ENCODE measurements at places on chromosomes 12 and 14. TPM values are rescaled to one million over a fixed set of nuclear protein-coding genes. Genes with fewer than 3 reads are reported as not detected.

The LHX5 gene
- total RNA-seq = not detected

GRCh38 chr12:102051431-102051965 is 10.3 kb downstream of the WASHC3 start:
- no peak for DNase-seq

The CDCA3 gene
- total RNA-seq = 72.7 TPM

The OTX2 gene
- 0.27 TPM for total RNA-seq

DNA sequence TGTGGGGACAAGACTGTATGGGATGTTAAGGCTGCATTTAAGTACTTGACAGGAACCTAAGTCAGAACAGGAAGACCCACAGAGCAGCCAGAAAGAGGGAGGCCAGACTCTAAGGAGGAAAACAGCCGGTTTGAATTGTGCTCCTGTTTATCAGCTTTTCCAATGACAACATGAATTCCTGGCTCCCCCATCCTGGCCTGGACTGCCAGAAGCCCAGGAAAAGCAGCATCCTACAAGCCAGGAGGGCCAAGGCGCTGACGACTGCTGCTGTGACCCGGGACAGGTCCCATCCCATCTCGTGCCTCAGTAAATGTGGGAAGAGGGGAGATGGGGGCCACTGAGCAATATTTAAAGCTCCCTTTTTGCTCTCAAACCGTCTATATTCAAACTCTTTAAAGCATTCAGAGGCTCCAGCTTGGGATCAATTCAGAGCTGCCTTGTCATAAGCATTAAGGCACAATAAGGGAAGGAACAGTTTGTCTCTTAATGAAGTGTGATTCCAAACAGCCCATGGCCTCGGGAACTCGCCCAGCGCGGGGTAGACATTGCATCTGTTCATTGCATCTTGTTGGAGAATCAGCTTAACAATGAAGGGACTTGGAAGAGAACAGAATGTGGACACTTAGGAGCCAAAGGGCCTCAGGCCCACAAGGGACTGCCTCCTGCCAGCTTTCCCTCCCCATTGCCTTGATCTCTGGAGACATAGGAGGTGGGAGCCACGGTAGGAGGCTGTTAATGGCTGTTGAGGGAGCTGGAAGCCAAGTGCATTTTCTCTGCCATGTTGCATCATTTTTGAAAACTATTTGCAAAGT is 49.6 kb downstream of the CMKLR1 start:
- DNase-seq = no peak

The TCL1B gene
- total RNA-seq = not detected

DNA sequence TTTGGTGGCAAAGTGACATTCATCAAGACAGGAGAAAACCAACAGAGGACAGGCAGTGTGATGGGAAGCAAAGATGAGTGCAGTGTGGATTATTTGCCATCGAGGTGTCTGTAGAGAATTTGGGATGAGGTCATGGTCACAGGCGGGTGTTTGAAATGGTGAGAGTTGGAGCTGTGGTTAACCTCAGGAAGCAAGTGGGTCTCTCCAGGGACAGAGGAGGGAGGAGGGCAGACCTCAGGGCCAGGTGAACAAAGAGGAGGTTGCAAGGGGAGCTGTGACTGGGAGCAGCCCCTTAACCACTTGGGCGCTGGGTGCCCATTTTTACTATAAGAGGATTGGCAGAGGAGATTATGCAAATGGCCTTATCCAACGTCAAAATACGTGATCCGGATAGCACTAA is 7.0 kb downstream of the FZD10 start:
- no peak for DNase-seq

The A2M gene
- 3.5 TPM for total RNA-seq

DNA sequence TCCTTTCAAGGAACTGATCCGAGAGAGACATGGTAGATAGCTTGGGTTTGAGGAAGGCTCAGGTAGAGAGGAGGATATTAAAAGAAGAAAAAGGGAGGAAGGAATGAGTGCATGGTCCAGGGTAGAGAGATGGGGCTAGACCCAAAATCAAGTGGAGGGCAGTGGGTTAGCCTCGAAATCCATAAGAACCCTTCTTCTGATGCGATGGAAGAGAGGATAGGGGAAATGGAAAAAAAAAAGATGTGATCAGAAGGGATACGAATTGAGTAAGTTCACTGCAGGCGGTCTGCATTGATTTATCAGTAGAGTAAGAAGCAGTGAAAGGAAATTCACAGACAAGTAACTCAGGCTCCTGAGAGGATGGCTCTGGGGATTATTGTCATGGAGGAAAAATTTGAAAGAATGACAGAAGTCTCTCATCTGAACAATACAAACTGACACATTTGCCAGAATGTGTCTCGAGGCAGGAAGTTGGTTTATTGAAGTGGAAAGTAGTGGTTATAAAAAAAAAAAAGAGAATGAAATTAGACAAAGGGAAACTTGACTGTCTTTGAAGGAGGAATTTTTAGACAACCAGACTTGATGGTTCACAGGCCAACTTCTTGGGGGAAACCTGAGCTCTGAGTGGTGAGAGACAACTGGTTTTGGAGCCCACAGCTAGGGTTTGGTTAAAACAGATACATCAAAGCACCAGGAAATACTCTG is 10.2 kb downstream of the PPFIBP1 start:
- peak; percentile 86 for DNase-seq

The FSCB gene
- not detected for total RNA-seq

The MYH6 gene
- not detected for total RNA-seq

- no peak for DNase-seq
Measured at GRCh38 chr12:122144885-122145284, 29.1 kb downstream of the IL31 start.

- DNase-seq = peak; percentile 43
Measured at GRCh38 chr12:89789862-89790261, 81.2 kb upstream of the ATP2B1 start.

DNA sequence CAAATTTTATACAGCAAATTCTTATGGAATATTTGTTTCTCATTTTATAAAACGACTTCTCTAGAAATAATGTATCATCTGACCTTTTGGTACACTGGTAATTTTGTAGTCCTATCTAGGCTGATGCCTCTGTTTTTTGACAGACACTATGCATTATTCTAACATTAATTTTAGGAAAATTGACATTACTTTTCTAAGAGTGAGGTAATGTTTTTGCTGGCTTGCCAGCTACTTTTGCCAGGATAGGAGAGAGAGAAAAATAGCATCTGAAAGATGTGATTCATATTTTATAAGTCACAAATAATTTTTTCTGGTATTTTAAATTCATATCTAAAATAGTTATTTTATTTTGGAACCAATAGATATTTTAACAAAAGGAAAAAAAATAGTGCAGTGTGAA is 153.5 kb downstream of the CCDC91 start:
- no peak for DNase-seq

The JAG2 gene
- total RNA-seq = 0.19 TPM

GRCh38 chr12:15937902-15938301 is 26.8 kb downstream of the DERA start:
- no peak for DNase-seq

DNA sequence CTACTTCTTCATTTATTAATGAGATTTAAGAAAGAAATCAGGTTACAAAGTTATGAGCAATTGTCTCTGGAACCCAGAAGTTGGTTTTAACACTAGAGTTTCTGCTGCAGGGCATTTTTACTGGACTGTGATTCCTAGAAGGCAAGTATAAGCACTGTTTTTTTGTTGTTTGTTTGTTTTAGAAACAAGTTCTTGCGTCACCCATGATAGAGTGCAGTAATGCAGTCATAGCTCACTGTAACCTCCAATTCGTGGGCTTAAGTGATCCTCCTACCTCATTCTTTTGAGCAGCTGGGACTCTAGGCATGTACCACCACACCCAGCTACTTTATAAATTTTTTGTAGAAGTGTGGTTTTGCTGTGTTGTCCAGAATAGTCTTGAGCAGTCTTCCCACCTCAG is 25.6 kb downstream of the RAP1B start:
- DNase-seq = no peak

DNA sequence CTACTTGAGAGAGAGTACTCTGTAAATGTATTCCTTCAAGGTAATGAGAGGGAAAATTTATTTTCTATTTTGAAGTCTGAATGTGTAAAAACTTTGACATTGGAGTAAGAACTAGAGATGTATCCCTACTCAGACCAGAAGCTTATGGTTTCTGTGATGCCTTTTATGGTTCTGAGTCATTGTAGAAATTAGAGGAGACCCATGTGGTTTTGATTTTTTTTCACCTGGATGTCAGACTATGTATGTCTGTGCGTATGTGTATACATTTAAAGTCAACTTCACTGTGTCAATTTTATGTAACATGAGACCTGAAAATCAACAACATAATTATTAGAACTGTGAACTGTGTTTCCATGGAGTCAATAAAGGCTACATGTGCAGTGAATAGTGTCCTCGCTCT is 302.0 kb downstream of the TRHDE start:
- DNase-seq = no peak

The SERPINA1 gene
- total RNA-seq = 5.1 TPM

The RAD9B gene
- total RNA-seq = 2.0 TPM

DNA sequence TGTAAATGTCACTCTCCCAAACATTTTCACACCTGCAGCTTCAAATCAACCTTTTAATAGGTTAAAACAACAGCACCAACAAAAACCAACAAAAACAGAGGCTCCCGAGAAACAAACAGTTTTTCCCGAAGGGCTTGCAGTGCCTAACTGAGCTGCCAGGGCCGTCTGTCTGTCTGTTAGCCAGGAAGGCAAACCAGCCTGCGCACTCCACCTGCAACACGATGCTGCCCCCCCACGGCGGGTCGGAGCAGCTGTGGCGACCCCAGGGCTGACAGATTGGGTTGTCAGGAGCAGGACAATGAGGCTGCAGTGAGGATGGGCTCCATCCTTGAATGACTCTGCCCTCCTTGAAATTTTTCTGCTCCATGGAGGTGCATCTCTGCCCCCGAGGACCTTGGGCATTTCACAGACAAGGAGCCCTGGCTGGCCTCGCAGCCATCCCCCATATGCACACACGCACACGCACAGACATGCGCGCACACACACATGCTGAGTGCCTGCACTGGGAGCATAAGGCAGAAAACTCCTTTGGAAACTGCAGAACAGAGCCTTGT is 2.6 kb downstream of the RTL1 start:
- DNase-seq = no peak

DNA sequence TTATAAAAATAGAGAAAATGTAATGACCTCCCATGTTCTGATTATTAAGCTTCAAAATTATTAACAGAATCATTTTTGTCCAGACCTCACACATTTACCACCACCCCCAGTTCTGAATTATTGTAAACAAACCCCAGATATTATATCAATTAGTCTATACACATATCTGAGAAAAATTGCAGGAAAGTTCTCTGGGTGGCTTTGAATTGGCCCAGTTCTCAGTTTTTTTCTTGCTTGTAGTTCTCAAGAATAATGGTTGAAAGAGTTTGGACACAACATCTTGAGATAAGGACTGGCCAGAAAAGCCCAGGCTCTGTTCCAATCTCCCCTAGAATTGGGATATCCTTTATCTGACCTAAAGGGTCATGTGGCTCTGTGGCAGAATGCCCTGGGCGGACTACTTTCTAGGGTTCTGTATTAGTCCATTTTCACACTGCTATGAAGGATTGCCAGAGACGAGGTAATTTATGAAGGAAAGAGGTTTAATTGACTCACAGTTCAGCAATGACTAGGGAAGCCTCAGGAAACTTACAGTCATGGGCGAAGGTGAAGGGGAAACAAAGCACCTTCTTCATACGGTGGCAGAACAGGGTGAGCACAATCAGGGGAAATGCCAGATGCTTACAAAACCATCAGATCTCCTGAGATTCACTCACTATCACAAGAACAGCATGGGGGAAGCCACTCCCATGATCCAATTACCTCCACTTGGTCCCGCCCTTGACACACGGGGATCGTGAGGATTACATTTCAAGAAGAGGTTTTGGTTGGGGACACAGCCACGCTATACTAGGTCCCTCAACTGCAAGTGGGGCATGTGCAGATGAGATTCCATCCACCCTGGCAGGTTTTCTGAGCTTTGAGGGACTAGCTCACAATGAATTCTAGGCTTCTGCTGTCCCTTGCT is 1504.6 kb upstream of the FLRT2 start:
- no peak for DNase-seq
